ENCODE measurements at places on chromosomes 12 and 14.

DNA sequence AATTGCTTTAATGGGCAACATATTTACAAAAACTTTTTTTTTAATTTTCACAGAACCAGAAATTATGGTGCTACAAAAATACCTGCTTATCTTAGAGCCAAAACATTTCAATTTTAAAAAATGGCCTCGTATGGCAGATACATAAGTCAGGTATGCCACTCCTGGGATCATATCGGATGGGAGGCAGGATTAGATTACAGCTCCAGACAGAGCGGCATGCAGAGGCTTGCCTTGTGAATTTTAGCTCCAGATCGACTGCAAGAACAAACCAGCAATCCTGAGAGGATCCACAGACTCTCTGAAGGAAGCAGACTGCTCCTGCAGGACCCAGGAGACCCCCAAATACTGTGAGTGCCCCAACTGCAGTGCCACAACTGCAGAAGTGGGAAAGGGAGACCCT is 169.3 kb upstream of the AMIGO2 start:
- DNase-seq: no peak

- peak; percentile 84 for DNase-seq
Observed at GRCh38 chr12:120628919-120629318, 11.5 kb upstream of the CABP1 start.

DNA sequence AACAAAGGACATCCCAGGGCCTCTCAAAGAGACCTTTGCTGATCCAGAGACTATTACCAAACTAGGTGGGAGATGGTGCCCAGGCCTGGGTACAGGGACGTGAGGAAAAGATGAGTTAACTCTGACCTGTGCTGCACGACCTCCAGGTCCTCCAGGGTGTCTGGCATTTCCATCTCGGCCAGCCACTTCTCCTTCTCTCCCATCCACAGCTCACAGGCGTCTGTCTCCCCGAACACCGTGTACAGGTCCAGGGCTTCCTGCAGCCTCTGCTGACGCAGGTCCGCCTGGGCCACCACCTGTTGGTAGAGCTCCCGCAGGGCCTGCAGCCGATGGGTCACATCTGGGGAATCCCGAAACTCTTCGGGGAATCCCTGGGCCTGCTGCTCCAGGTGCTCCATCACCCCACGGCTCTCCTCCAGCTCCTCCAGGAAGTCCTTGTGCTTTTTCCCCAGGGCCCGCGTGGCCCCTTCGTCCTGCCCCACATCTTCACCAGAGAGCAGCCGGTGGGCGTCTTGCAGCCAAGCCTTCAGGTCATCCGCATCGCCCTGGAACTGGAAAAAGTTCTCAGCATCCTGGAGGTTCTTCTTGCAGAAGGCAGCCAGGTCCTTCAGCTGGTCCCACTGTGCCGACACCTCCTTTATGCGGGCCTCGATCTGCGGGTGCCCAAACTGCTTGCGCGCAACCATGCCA is 86.7 kb downstream of the SPTB start:
- DNase-seq: no peak

GRCh38 chr12:39872425-39872824 is 233.5 kb downstream of the SLC2A13 start:
- DNase-seq: no peak

DNA sequence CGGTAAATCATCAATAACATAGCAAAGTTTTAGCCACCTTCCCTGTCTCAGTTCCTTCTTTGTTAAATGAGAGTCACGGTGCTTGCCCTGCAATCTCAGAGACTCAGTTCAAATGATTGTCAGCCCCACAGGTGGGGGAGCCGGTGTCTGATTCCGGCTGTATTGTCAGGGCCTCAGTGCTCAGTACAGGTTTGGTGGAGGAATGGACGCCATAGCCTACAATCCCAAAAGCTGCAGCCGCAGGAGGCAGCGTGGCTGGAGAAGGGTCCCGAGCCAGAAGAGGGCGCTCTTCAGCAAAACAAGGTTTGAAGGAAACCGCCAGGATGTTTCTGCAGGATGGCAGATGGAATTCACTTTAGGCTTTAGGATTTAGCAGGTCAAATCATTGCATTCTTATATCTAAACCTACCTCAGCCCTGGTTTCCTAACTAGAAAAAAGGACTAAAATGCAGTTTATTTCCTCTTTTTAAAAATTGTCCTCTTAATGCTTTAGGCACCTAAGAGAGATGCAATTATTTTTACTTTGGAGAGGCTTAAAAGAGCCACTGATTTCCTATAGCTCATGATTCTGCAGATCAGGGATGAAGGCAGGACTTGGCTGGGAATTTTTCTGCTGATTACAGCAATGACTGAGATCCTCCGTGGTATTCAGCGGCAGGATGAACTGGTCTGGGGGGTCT is 29.2 kb downstream of the FOS start:
- DNase-seq: peak; percentile 75

GRCh38 chr12:28027947-28028724 is 55.6 kb upstream of the PTHLH start:
- no peak for DNase-seq

- DNase-seq: no peak
Observed at GRCh38 chr12:67426067-67426466, 156.9 kb downstream of the CAND1 start.

- DNase-seq: no peak
Observed at GRCh38 chr12:88496891-88497371, 83.3 kb downstream of the KITLG start.

GRCh38 chr12:131102991-131103668 is 149.4 kb downstream of the ADGRD1 start:
- DNase-seq: peak; percentile 59

- DNase-seq: no peak
Observed at GRCh38 chr12:1006255-1006654, 15.2 kb downstream of the ERC1 start.

- DNase-seq: peak; percentile 82
Observed at GRCh38 chr12:109734219-109735000, 20.8 kb downstream of the FAM222A start.

DNA sequence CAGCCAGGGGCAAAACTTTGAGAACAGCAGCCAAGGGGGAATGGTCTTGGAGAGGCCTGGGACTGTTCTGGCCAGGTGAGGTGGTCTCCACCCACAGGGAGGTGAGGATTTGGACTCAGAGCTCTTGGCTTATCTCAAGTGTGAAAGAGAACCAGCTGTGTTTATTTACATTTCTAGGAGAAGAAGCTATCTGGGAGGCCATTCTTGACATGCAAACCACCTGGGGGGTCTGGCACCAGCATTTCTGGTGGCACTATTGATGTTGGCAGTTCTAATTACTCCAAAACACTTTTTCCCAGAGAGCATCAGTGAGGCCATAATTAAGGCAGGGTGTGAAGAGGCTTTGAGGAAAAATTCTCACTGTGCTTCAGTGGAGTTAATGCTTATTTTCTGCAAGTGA is 95.1 kb downstream of the CAND1 start:
- no peak for DNase-seq

- DNase-seq: no peak
Observed at GRCh38 chr12:105451798-105452197, 121.3 kb downstream of the C12orf75 start.

DNA sequence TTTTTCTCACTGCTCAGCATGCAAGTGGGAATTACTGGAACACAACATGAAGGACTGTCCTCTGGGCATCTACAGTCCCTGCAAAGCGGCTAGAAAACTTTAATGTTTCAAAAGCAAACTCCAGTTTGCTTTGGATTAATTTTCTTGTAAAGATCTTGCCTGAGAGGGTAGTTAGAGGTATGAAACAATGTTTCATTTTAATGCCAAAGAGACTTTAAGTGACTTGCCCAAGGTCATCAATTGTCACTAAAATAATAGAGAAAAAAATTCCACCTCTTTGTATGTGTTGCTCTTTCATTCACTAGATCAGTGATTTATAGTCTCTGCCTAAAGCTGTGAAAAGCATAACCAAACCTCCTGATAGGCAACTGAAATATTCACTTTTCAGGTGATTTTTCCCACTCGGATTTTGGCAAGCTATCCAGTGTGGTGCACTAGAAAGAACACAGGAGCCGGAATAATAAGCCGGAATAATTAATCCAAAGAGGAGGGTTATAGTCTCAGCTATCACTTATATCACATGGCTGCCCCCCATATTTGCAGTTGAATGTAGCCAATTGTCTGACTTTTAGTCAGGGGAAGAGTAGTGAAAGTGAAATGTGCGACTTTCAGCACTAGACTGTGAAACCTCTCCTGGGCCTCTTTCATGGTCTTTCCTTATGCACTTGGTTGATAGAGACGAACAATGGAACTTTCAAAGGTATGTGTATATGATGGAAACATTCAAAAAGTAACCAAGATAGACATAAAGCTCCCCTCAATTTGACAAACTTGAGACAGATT is 107.7 kb downstream of the SLC6A15 start:
- peak; percentile 3 for DNase-seq

DNA sequence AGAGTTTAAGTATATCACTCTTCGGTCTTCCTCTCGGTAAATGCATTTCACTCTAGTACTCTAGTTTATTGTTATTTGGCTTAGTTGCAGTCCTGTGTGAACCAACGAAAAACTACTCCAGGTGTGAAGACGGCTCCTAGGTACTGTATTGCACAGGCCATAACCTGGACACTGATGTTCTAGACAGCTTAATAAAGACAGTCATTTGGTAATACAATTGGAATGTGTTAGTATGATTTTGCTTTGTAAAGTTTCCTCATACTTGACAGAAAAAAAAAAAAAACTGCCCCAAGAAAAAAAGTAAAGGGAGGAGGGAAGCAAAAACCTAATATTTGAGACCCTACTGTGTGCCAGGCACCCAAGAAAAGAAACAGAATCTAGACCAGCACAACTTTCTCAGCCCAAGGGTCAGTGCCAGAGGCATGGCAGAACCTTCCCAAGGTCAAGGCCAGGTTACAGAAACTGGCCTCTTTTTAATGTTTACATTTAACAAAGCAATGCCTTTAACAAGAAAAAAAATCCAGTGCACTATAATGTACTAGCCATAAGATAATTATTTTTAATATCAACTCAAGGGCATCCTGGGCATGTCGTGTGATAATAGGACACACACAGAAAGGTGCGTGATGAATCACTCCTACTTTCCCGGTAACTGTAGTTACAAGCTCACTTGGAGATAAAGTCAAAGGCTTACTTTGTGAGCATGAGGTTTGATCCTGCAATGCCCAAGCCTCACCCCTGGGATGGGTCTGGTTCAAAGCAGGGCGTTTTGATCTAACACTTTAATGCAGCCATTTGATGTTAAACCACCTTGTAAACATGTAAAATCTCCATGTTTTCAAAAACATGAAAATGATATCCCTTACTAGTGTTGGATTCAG is 110.6 kb downstream of the BMP4 start:
- no peak for DNase-seq

DNA sequence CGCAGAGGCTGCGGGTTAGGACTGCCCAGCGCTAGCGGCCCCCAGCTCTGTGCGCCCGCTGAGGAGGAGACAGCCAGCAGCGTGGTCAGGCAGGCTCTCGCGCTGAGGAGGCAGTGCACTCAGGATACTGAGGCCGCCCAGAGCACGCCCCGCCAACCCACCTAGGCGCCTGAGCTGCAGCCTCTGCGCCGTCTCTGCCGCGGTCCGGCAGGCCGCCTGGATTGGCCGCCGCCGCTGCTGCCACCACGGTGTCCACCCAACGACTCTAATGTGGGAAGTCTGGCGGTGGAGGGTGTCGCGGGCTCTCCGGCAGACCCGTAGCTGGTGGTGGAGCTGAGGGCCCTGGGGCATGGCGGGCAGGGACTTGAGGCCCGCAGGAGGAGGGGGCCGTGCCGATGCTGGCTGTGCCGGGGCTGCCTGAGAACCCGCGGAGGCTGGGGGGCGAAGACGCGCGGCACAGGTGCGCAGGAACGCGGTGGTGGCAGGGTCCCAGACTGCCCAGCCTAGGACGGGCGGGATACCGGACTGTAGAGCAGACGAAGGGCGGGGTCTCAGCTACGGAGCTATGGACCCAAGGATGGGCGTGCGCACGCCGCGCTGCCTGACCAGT is 69.9 kb downstream of the ASCL4 start:
- peak; percentile 81 for DNase-seq

- DNase-seq: peak; percentile 82
Observed at GRCh38 chr14:101196795-101197590, 293.5 kb upstream of the RTL1 start.

GRCh38 chr12:91964501-91964900 is 181.1 kb downstream of the BTG1 start:
- DNase-seq: no peak

DNA sequence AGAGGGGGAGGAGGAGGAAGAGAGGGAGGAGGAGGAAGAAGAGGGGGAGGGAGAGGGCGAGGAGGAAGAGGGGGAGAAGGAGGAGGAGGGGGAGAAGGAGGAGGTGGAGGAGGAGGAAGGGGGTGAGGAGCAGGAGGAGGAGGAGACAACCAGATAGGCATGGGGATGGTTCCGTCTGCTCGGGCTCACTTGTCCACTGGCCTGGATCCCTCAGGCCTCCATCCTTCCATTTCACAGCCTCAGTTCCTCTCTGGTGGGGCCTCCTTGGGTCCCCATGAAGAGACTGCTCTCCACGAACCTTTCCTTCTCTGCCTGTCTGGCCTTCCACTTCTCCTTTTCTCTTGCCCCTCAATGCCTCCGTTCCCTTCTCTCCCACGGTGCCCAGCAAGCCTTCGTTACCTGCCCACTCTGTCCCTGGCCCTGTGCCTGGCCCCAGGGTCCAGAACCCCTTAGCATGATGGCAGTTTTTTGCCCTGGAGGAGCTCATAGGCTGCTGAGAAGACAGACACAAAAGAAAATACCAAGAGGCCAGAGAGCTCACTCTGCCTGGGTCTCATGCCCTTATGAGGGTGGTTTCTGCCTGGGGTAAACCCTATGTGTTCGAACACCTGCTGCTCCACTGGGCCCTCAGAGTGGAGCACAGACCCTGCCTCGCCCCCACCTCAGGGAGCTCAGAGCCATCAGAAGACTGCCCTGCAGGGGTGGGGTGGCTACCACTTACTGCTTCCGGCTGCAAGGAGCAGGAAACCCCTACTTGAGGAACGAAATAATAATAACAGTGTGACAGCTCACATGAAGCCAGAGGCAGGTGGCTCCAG is 11.7 kb upstream of the CACNA2D4 start:
- peak; percentile 16 for DNase-seq

- no peak for DNase-seq
Observed at GRCh38 chr14:74155287-74155686, 70.5 kb downstream of the LIN52 start.

- no peak for DNase-seq
Observed at GRCh38 chr14:59055006-59055405, 133.5 kb upstream of the DAAM1 start.

GRCh38 chr12:108364879-108365278 is 25.8 kb upstream of the CMKLR1 start:
- no peak for DNase-seq

- no peak for DNase-seq
Observed at GRCh38 chr14:90797451-90797850, 18.8 kb downstream of the TTC7B start.

Measured in H7 (cell line).